ENCODE measurements at places on chromosomes 6 and 20.

DNA sequence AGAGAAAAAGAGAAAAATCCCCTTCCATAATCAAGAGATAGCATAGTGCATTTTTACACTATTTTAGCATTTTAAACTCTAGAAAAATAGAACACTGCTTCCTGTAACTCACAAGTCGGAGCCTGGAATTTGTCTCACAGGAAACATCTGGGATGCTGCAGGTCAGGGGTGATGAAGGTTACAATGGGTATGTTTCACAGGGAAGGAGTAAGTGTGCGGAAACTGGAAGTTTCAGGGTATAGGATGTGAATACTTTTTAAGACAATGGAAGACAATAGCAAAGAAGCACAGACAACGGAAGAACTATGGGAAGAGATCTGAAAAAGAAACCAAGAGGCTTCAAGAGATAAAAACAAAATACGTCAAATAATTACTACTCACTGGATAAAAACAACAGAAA is 361.0 kb upstream of the MARCKS start:
- no peak for DNase-seq

DNA sequence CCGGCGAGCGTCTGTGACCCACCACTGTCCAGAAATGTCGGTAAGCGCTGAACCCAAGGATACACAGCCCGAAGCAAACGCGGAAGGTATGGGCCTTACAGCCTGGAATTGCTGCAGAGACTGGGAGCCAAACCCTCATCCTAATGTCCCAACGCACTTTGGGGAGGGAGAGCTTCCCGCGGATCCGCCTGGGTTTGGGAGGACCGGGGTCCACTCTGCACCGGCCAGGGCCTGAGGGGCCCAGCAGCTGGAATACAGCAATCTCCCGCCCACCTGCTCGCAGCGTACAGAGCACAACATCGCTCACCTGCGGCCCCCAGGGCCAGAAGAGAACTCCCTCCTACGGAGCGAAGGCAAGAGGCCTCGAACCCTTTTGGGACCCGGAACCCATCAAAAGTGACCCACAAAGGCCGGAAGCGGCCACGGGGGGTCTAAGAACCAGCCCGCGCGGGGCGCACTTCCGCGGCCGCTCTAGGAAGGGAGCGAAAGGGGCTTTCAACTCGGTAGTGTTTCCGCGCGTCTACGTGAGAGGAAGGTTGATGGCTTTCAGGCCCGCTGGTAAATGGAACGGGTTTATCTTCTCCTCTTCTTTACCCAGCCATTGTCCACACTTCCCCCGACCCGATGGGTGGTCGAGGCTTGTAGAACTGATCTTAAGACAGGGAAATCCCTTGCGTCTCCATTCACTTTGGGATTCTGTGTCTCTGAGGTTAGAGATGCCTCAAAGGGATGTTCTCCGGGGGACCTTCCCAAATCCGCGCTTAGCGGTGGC is at the start of gene ZSCAN12:
Gene ZSCAN12, minus strand, starts transcription at position 398 of the 772 bp plus-strand sequence. CDS start 1,342 bp downstream, outside the sequence.
- DNase-seq, result peak; percentile 36

DNA sequence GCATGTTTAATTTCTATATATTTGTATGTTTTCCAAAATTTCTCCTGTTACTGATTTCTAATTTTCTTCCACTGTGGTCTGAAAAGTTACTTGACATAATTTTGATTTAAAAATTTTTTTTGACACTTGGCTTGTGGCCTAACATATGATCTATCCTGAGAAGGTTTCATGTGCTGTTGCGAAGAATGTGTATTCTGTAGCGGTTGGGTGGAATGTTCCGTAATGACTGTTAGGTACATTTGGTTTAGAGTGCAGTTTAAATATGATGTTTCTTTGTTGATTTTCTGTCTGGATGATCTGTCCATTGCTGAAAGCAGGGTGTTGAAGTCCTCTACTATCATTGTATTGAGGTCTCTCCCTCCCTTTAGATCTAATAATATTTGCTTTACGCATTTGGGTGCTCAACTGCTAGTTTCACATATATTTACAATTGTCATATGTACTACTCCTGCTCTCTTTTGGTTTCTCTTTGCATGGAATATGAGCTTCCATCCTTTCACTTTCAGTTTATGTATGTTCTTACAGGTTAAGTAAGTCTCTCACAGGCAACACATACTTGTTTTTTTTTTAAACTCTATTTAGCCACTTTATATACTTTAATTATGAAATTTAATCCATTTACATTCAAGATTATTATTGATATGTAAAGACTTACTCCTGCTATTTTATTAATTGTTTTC is 19.5 kb upstream of the EDN1 start:
- DNase-seq, result no peak

DNA sequence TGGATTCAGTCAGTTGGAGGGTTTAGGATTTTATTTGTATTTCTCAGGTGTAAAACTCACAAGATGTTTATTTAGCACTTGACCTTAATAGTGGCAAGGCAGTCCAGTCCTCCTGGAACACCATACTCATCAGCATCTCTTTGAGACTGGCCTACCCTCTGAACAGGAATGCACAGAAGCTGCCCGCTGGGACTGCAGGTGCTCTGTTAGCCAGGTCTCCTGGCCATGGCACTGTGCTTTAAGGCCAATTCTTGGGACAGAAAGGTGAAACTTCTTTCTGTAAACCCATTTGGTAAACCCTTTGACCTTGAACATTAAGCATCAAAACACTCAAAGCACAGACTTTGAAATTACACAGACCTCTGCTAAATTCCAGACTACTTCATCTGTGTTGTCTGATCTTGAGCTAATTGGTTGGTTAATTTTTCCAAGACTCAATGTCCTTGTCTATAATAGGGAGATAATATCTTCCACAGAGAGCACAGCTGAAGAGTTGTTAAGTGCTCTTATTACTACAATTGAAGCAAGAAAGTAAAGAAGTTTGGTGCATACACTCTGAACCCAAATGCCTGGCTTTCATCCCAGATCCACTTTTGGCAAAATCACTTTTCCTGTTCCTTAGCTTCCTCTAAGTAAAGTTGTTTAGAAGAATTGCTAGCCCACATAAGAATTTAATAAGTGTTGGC is 54.9 kb upstream of the NT5E start:
- DNase-seq, result no peak

DNA sequence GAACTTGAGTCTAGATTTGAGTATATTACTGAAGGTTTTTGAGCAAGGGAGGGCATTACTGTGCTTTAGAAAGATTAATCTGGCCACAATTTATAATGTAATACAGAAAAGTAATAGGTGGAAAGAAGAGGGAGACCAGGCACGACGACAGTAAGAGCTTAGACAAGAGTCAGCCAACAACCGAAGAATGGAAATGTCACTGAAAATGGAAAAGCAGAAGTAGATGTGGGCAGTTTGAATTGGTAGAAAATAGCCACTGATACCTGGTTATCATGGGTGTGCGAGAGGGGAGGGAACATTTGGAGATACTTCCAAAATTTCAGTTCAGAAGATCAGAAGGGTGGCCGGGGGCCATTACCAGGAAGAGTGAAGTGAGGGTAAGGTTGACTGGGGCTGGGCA is 339.1 kb downstream of the UTRN start:
- DNase-seq, result no peak

GRCh38 chr6:14026831-14027539 is 90.6 kb upstream of the CD83 start:
- no peak for DNase-seq

- DNase-seq, result no peak
Observed at GRCh38 chr6:145263778-145264211, 471.5 kb downstream of the EPM2A start.

DNA sequence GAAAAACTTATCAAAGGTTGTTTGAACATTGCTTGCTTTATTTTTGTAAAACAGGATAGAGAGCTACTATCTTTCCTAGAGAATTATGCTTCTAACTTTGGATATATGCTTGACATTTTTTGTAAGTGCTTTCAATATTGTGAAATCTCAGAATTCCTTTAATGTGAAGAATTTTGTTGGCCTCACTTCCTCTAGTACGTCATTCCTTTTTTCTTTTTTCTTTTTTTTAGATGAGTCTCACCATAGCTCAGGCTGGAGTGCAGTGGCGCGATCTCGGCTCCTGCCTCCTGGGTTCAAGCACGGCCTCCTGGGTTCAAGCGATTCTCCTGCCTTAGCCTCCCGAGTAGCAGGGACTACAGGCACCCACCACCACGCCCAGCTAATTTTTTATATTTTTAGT is 668.1 kb downstream of the RFPL4B start:
- no peak for DNase-seq

GRCh38 chr6:33418690-33419291 is 884 bp upstream of the CUTA start:
- DNase-seq, result no peak

All from GOT3 (cell line).